ENCODE measurements at places on chromosomes 2 and 18. TPM values are rescaled to one million over a fixed set of nuclear protein-coding genes. Genes with fewer than 3 reads are reported as not detected.

Gene FAM237A
- not detected for total RNA-seq

Gene ELMOD3
- total RNA-seq: 20.8 TPM

Gene CYRIA
- total RNA-seq: 20.3 TPM

DNA sequence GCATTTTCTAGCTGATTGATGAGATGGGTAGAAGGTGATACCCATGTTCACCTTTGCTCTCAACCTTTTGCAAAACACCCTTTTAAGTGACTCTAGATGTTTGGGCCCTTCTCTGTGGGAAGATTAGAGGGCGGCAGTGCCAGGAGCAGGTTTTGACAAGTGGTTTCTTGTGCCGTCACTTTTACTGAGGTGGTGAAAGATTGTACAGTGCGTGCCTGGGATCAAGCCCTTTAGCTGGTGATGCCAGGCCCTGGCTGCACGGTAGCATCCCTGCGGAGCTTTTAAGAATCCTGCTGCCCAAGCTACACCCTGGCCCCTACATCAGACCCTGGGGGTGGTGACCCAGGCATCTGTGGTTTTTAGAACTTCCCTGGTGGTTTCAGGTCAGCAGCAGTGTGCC is 29.1 kb downstream of the MTCL1 start:
- H3K4me1 ChIP-seq: no peaks in the 10 kb centered on the region
- H3K27me3 ChIP-seq: no peaks in the 10 kb centered on the region
- no peak overlapping the region for H3K4me3 ChIP-seq
- no peak overlapping the region for H3K27ac ChIP-seq
- no peaks in the 10 kb centered on the region for H3K36me3 ChIP-seq
- DNase-seq: no peak

GRCh38 chr2:62118160-62118559 is 77.8 kb upstream of the B3GNT2 start:
- no peaks in the 10 kb centered on the region for H3K36me3 ChIP-seq
- no peak for DNase-seq
- H3K4me1 ChIP-seq: no peaks in the 10 kb centered on the region
- H3K27ac ChIP-seq: no peak overlapping the region
- no peaks in the 10 kb centered on the region for H3K27me3 ChIP-seq
- no peak overlapping the region for H3K4me3 ChIP-seq

- no peak overlapping the region for H3K27ac ChIP-seq
- no peak overlapping the region for H3K4me3 ChIP-seq
- no peak for DNase-seq
- H3K4me1 ChIP-seq: no peaks in the 10 kb centered on the region
- no peaks in the 10 kb centered on the region for H3K27me3 ChIP-seq
- peaks cover 30% of the 10 kb centered on the region for H3K36me3 ChIP-seq
These were observed 39.2 kb upstream of the KIDINS220 start for GRCh38 chr2:8876628-8877027.

DNA sequence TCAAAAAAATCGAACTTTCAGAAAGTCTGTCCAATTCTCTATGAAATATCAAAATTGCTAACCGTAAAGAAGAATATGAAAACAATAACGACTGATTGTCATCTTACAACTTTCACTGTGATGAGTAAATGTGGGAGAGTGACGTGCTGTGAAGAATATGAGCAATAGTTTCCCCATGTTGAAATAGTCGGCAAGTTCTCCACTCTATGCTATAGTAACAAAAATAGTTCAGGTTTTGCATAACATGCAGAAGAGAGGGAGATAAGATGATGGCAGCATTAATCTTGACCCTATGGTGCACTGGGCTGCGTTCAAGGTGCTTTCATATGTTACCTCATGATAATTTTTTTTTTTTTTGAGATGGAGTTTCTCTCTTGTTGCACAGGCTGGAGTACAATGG is 196.8 kb upstream of the CYRIA start:
- no peaks in the 10 kb centered on the region for H3K36me3 ChIP-seq
- no peak for DNase-seq
- H3K27ac ChIP-seq: no peak overlapping the region
- no peaks in the 10 kb centered on the region for H3K4me1 ChIP-seq
- H3K4me3 ChIP-seq: no peak overlapping the region

DNA sequence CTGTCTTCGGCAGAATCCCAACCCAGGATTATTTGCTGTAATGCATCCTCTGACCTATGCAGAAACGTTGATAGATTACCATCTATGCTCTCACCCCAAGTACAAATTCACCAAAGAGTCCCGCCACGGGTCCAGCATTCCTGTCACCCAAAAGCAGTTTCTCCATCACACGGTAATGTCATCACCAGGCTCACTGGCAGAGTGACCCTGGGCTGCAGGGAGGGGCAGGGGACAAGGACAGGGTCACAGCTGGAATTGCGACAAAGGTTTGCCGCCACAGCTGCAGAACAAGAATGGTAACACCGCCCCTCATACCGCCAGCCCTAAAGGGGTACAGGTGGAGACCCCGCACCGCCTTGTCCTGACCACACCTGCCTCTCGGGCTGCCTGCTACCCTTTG is 40.8 kb upstream of the TMEM177 start:
- DNase-seq: no peak
- H3K4me1 ChIP-seq: peaks cover 3% of the 10 kb centered on the region
- no peaks in the 10 kb centered on the region for H3K27me3 ChIP-seq

GRCh38 chr2:38217401-38218188 is 141.6 kb upstream of the CYP1B1 start:
- DNase-seq: no peak
- no peak overlapping the region for H3K4me3 ChIP-seq
- peaks cover 6% of the 10 kb centered on the region for H3K27me3 ChIP-seq
- H3K27ac ChIP-seq: no peak overlapping the region

All from left lung (tissue), 14 donors.